ENCODE measurements at places on chromosomes 5 and 9.
A peak's percentile ranks its signal among the peaks of the same experiment; 100 is the strongest.

GRCh38 chr5:82813861-82814260, 263.3 kb downstream of the TMEM167A start:
- no peak for DNase-seq

DNA sequence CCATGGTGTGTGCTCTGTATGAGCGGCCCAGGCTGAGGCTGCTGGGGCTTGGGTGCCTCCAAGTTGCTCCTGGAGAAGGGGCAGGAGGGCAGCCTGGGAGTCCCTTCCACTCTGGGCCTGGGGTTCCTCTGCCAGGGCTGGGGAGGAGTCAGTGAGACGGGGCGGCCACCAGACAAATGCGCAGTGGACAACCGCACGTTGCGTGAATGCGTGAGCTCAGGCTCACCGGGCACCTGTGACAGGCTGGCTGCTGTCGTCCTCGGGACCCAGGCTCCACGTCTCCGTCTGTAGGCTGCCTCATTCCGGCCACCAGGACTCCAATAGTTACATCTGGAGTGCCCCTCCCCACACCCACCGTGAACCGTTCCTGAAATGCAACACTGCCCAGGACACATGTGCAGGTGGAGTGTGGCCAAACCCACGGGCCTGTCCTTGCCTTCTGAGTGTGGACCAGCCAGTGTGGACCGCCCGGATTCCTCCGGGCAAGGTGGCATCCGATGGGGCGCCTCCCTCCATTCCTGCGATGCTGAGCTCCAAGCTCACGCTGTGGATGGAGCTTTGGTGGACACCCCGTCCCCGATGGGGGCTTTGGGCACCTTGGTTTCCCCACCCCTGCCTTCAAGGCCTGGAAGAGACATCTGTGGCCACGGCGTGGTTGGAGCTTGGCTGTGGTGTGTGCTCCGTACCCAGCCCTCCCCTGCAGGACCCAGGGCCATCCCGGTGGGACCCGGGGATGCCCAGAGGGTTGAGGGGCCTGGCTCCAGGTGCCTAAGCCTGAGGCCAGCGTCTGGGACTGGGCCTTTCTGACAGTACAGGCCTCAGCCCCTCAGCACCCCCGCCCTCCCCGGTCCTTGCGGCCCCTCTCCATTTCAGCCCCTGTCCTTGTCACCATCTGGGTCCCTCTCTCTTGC, 34.0 kb upstream of the RXRA start:
- no peak for DNase-seq

DNA sequence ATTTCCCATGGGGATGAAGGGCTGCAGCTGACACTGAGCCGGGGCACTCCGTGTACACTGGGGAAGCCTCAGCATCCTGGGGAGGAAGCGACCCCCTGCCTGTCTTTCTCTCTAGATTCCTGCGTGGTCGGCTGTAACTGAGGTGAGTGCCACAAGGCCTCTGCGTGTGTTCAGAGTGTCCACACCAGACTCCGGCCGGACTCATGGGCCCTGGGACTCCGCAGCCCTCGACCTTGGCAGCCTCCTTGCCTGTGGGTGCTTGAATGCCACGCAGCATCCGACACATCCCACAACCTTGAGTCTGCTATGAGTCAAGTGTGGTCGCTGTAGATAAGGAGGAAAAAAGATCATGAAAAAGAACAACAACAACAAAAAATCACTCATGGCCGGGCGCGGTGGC, 23.4 kb downstream of the PAEP start:
- no peak for DNase-seq

DNA sequence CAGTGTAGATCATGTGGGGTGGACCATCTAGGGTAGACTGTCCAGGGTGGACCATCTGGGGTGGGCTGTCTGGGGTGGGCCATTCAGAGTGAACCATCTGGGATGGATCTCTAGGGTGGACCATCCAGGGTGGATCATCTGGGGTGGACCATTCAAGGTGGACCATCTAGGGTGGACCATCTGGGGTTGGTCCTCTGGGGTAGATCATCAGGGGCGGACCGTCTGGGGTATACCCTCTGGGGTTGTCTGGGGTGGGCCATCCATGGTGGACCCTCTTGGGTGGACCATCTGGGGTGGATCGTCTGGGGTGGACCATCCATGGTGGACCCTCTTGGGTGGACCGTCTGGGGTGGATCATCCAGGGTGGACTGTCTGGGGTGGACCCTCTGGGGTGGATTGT, 64.3 kb downstream of the KCNT1 start:
- no peak for DNase-seq

DNA sequence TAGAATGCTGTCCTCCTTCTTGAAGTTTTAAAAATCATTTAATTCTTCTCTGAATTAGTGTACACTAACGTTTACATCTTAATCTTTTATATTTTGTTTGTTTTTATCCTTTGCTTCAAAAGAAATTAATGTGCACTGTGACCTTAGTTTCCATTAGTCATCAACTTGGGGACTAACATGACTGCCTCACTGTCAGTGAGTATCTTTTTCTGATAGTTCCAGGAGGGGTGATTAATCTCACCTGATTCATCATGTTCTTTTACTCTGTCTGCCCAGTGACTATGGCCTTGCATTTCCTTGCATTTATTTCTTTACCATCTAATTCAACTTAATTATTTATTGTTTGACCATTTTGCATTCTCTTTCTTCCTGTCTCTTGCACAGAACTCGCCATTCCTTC, 33.4 kb upstream of the NR3C1 start:
- DNase-seq = no peak

GRCh38 chr9:126456441-126457174, 130.0 kb downstream of the MVB12B start:
- DNase-seq = no peak

- DNase-seq = no peak
Measured at GRCh38 chr5:97087138-97087537, 55.3 kb downstream of the LIX1 start.

- peak; percentile 5 for DNase-seq
Measured at GRCh38 chr9:85508616-85509015, 233.1 kb downstream of the AGTPBP1 start.

DNA sequence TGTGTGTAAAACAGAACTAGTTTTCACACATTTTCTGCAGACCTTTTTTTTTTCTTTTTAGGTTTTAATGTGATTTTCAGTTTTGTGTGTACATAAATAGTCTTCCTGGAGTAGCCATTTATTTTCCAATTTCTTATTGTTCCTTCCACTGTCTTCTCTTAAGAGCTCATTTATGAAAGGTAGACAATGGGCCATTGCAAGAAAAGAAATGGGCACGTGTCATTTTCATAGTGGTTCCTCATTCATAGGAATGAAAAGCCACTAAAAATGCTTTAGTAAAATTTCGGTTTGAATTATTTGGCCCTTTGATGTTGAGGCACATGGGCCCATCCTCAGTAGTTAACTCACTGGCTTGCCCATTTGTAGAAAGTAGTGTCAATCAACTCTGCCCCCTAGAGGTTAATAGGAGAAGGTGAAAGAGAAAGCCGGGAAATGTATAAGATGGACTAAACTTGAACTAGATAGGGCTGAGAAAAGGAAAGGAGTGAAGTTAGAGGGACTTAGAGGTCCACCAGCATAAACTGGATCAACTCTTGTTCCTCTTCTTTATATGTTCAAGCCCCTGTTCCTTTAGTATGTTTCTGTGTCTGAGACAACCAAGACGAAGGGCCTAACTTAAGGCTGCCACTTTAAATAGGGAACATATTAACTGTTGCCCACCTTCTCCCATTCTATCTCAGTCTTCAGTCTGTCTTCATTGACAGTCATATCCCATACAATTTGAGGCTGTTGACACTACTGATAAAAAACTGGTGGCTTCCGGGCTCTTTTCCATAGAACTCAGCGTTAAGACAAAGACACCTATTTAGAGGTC, 72.6 kb downstream of the SMARCA2 start:
- DNase-seq = peak; percentile 62

GRCh38 chr9:24832307-24832706, 286.6 kb upstream of the IZUMO3 start:
- DNase-seq = peak; percentile 9

GRCh38 chr5:10861423-10861790, 100.4 kb upstream of the DAP start:
- DNase-seq = no peak

Measured in KBM-7 (cell line).